ENCODE measurements at places on chromosomes 6 and 20.
A peak's percentile ranks its signal among the peaks of the same experiment; 100 is the strongest.

DNA sequence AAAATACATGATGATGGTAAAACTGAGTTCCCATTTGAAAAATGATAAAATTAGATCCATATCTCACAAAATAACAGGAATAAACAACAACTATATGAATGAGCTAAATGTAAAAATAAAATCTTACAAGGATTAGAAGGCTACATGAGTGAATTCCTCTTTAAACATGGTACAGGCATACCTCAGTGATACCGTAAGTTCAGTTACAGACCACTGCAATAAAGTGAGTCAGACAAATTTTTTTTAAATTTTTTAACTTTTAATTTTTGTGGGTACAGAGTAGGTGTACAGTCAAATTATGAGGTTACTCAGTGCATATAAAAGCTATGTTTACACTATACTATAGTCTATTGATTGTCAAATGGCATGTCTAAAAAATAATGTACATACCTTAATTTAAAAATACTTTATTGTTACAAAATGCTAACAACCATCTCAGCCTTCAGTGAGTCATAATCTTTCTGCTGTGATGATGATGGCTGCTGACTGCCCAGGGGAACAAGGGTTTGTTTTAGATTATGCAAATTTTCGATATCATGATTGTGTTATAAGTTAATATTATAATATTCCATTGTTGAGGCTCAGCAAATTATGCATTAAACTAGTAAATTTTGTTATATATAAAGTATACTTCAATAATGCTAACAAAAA is 222.8 kb upstream of the RUNX2 start:
- no peak for DNase-seq

GRCh38 chr6:31619805-31620585 is 520 bp upstream of the PRRC2A start:
- peak; percentile 100 for DNase-seq

DNA sequence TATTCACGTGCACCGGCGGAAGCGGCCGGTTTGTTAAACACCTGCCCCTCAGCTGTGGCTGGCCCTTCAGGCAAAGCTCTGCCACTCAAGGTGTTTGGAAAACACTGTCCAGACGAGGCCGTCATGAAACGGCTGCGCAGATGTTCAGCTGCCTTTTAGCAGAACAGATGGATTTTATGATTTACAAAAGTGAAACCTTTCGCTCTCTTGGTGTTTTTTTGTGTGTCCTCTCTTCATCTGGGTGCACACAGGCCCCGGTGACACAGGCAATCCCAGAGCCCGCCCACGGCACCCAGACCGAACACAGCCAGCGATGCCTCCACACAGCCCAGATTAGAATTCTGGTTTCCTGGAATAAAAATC is 397.0 kb downstream of the SMOC2 start:
- DNase-seq, result no peak

DNA sequence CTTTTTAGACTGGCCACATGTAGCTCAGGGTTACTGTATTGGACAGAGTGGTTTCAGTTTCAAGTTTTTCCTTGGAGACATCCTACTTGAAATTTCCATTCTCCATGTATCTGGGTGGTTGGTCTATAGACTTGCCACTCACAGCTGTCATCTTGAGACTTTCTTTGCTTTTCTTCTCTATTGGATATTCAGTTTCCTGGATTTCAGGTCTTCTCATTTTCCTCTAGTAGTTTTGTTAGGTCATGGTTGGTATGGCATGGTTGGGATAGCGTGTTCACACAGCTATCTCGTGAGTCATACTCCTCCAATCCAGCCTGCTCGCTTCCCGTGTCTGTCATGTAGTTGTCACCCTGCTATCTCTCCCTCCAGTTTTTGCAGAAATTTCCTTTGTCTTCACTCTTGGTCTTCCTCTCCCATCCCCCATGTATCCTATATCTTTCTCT is 48.3 kb downstream of the PTPN1 start:
- DNase-seq, result no peak

GRCh38 chr20:57657535-57658446 is 37.6 kb upstream of the ZBP1 start:
- DNase-seq, result no peak

GRCh38 chr20:51995551-51995951 is 193.2 kb upstream of the SALL4 start:
- DNase-seq, result no peak

DNA sequence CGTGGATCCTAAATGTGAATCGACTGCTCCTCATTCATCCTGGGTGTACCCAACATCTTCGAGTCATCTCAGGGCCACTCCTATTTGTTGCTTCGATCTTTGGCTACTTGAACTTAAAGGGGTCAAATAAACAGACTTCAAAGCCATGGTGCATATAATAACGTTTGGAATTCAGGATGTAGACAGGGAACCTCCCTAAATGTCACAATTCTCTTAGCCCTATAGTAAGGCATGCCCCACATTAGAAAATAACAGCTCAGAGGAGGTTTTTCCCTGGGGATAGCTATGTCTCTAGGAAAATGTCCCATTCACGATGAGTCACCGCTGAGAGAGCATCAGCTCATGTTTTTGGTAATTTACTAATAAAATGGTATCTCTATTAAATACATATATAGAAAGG is 54.8 kb upstream of the BMP6 start:
- DNase-seq, result no peak

GRCh38 chr20:64091770-64092169 is 7.6 kb upstream of the LKAAEAR1 start:
- no peak for DNase-seq

DNA sequence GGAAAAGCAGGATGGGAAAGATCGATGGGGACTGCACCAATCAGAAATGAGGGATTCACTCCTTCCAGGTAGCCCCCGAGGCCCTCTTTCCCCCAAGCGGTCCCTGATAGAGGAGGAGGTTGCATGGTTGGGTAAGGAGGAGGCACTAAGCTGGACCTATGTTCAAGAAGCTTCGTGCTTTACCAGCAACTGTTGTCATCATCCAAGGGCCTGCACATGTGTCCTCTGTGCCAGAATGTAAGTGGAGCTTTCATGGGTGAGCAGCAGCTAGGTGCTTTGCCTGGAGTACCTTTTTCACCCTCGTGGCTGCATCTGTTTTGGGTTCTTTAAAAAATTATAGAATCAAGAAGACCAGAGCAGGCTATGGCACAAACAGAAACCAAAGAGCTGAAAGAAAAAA is 54.0 kb downstream of the GMPR start:
- DNase-seq, result no peak

DNA sequence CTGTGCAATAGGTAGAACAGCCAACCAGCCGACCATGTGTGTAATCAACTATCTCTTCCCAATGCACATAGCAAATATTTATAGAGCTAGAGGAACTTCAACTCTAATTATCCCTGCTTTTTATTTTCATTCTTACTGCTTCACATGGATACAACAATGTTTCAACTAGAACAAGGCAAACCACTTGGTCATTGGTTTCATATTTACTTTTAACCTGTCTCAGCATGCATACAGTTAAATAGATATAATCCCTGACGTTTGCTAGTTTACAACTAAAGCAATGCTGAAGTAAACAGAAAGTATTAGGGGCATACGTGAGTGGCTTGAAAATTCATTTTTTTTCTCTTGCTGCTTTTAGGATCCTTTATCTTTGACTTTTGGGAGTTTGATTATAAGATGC is 318.5 kb upstream of the MAP3K7 start:
- DNase-seq, result no peak

DNA sequence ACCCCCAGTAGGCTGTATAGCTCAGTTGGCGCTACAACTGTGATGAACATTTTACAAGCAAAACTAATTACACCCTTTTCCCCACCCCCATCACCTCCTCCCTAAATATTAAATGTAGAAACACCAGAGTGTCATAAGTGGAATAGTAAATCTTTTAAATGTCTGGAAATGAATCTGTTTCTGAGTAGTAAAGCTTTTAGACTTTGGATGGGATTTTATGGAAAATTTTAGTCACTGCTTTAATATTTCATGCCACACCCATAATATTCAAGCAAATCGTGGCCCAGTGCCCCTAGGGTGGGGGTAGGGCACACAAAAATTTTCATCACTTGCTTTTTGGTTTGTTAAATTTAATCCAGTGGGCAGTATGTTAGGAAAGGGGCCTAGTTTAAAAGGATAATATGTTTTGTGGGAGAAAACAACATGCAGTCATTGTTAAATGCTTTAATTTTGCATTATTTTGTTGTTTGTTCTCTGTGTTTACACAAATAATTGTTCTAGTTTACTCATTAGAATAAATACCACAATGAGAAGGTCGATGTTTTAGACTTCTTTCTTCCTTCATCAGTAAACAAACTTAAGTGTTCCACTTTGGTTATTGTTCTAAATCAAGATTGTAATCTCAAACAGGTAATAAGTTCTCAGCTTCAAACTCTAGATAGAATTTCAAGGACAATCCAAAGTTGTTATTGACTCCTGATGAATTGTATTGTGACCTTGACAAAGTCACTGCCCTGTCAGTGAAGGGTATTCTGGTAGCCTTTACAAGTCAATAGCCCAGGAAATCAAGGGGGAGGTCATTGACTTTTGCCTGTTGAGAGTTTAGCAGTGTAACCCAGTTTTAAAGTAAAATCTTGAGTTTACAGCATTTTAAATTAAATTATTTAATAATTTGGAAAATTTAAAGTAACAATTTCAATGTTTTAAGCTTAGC is 79.2 kb downstream of the CBFA2T2 start:
- DNase-seq, result no peak

GRCh38 chr6:167996424-167997199 is 859 bp upstream of the KIF25 start:
- DNase-seq, result peak; percentile 72

GRCh38 chr20:59809630-59810448 is 123.6 kb downstream of the SYCP2 start:
- peak; percentile 29 for DNase-seq

GRCh38 chr6:151763303-151763702 is 44.2 kb upstream of the ESR1 start:
- no peak for DNase-seq

- no peak for DNase-seq
Observed at GRCh38 chr6:117494694-117495318, 12.3 kb downstream of the DCBLD1 start.

GRCh38 chr6:50973464-50973863 is 154.8 kb downstream of the TFAP2B start:
- DNase-seq, result no peak
